Right atrium auricular region (tissue), 2 donors: ENCODE measurements at places on chromosomes 2 and 18. TPM values are rescaled to one million over a fixed set of nuclear protein-coding genes. Genes with fewer than 3 reads are reported as not detected.

GRCh38 chr2:174846218-174846617 lies 81.9 kb upstream of the CHRNA1 start:
- DNase-seq, result no peak

DNA sequence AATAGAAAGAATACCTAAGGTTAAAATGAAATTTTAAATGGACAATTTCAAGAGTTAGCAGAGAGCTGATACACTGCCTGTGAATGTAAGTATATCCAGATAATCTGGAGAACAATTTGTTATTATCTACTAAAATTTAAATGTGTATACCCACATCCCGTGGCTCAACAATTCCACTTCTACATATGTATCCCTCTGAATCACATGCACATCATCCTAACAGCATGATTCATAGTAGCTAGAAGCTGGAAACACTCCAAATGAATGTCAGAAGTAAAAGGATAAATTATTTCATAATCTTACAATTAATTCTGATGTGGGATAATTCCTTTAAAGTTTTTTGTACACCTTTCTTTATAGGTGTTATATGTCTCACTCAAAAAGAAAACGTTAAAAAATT lies 87.9 kb downstream of the CNTNAP5 start:
- DNase-seq, result no peak

The SIX2 gene
- 1.1 TPM for total RNA-seq

GRCh38 chr2:42132966-42133641 lies 36.0 kb upstream of the EML4 start:
- peak; percentile 90 for DNase-seq

The NLRC4 gene
- 1.3 TPM for total RNA-seq

DNA sequence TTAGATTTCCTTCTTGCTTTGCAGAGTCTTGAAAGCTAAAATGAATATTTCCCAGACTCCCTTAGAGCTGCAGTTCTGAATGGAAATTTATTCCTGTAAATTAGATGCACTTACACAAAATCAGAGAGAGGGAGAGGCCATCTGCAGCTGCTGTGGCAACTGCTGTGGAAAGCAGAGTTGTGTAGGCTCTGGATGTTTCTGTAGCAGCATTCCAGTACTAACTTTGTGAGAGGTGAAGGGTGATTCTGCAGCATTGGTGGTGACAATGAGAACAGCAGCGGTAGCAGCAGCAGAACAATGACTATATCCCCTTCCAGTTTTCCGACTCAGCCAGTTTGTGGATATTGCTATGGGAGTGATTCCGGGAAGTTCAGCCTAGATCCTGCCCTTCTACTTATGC lies 433.0 kb upstream of the REG3G start:
- DNase-seq, result no peak

DNA sequence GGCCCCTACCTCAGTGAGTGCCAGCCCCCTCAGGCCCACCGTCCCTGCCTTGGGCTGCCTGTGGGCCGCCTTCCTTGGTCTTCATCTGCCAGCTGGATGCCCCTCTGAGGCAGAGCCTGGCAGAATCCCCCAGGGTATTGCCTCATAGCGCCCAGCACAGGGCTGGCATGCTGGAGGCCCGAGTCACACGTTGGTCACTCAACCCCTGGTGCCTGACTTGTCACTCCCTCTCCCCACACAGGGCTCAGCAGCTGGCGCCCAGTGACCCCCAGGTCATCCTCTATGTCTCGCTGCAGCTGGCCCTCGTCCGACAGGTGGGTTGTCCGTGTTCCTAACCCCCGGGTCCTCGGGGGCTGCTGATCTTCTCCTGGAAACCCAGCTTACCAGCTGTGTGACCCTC lies 108.4 kb upstream of the MCFD2 start:
- DNase-seq, result no peak

The PLEK gene
- total RNA-seq, result 3.1 TPM

GRCh38 chr18:1618364-1618763 lies 713.7 kb downstream of the ADCYAP1 start:
- DNase-seq, result no peak
